ENCODE measurements at places on chromosomes 3 and 15. TPM values are rescaled to one million over a fixed set of nuclear protein-coding genes. Genes with fewer than 3 reads are reported as not detected.

DNA sequence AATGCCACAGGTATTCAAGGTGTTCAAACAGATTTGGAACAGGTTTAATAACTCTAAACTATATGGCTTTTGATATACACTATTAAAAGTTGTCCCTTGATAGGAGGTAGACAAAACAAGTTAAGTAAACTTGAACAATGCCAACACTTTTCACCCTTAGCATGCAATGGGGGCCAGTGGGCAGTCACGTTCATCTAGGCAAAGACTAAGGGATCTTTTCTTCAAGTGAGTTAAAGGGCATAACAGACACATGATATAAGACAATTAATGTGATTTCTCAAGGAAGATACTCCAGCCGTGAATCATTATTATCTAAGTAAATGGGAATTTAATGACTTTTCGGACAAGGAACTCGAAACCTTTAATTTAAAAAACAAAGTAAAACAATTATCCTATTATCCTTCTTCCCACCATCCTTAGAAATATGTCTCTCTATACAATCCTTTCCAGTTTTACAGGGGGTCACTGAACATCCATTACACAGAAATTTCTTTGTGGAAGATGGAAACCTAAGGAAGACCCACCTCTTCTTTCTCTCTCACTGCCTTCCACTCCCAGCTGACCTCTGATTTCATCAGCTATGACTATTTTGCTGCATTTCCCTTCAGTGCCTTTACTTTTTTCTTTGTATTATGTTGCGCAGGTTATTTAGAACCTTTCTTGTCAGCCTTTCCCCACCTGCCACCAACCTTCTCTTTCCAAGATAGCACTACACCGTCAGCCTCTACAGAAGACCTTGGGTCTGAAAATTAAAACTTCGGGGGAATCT, 1.5 kb downstream of the CLDN1 start:
- DNase-seq = no peak

DNA sequence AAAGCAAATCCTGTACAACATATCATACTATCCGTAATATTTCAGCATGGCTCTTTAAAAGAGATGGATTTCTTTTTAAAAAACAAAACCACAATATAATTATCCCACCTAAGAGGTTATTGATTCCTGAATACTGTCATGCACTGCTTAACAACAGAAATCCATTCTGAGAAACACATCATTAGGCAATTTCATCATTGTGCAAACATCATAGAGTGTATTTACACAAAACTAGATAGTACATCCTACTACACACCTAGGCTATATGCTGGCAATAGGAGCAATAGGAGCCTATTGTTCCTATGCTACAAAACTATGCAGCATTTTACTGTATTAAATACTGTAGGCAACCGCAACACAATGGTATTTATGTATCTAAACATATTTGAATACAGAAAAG, 242.0 kb downstream of the NEK10 start:
- no peak for DNase-seq

DNA sequence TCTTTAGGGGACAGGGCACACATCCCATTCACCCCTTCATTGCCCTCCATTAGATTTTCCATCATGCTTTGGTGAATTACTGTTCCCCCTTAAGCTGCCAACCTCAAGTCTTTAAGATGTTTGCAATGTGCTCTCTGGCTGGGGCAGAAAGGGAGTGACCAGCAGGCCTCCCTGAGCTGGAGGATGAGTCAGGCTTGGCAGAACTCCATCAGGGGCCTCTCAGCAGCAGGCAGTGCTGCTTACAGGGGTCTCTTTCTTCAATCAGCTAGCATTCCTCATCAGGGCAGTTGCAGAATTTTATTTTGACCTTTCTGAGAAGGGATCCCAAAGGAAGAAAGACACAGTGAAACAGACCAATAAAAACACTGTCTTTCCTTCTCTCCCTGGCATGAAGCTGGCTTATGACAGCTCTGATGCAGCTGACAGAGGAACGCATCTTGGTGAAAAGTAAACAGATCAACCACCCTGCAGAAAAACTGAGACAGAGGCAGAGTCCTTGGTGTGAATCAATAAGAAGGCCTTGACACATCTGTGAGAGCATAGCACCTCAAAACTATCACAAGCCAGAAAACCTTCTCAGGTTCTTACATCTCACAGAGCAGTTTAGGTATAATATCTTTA, 88.7 kb upstream of the MRPL3 start:
- peak; percentile 18 for DNase-seq

DNA sequence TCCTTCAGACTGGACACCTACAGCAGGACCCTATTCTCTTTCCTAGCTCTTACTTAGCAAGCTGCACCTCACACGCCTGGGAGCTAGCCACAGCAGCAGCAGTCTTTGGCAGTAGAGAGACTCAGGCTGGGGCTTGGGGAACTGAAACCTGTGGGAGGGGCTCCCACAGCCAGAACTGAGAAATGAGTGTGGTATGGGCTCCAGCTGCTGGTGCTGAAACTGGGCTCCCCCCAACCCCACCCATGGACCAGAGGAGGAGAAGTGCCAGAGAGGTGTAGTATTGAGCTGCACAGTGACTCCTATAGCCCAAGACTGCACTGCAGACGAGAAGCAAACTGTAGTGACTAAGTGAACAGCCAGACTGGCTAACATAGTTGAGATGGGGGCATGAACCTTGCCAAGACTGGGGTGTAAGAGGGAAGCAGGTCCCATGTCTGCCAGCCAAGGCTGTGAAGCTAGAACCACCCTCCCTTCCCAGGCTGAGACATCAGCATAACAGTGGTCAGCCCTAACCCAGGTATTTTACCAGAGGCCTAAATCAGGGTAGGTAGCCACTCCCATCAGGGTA, 62.5 kb downstream of the MYO5A start:
- DNase-seq = peak; percentile 23

DNA sequence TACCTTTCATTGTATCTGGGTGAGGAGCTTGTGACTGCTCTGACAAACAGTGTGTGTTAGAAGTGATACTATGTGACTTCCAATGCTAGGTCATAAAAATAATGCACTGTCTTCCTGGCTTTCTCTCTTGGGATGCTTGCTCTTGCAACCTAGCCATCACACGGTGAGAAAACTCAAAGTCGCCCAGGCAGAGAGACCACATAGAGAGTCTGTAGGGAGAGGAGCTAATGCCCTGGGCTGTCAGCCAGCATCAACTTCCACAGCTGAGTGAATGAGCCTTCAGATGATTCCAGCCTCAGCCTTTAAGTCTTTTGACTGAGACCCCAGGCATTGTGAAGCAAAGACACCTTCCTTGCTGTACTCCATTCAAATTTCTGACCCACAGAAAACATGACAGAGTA, 220.6 kb upstream of the SGO1 start:
- no peak for DNase-seq

GRCh38 chr15:62505762-62506161, 340.7 kb upstream of the C2CD4B start:
- peak; percentile 71 for DNase-seq

DNA sequence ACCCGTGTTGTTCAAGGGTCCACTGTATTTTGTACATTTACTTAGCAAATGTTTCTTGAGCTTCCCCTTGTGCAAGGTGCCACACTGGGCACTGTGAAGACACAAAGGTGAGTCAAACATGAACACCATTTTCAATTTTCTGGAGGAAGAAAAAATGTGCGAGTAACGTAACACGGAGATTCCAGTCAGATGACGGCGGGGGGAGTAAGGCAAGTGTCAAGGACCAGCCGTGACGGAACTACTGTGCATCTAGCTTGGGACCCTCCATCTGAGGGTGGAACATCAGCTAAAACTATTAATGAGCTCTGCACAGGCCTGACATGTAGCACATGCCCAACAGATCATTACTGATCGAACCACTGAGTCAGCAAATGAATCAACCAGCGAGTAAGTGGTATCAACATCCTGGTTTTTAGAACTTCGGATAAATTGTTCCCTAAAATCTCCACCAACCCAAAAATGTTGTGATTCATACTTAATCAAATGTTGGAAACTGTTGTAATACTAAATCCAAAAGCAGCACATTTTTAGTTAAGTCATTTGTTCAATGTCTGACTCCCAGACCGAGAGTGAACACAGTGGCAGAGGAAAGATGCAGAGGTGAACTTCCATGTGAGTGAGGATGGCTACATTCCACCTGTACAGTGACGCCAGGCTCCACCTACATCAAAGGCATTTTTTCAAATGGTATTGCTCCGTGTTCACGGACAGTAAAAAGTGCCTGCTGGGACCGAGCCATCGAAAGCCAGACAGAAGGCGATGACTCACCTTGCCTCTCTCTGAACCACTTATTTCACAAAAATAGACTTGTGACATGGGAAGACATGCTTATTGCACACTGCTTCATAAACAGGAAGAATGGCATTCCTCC, 172.2 kb downstream of the ATP10A start:
- no peak for DNase-seq

DNA sequence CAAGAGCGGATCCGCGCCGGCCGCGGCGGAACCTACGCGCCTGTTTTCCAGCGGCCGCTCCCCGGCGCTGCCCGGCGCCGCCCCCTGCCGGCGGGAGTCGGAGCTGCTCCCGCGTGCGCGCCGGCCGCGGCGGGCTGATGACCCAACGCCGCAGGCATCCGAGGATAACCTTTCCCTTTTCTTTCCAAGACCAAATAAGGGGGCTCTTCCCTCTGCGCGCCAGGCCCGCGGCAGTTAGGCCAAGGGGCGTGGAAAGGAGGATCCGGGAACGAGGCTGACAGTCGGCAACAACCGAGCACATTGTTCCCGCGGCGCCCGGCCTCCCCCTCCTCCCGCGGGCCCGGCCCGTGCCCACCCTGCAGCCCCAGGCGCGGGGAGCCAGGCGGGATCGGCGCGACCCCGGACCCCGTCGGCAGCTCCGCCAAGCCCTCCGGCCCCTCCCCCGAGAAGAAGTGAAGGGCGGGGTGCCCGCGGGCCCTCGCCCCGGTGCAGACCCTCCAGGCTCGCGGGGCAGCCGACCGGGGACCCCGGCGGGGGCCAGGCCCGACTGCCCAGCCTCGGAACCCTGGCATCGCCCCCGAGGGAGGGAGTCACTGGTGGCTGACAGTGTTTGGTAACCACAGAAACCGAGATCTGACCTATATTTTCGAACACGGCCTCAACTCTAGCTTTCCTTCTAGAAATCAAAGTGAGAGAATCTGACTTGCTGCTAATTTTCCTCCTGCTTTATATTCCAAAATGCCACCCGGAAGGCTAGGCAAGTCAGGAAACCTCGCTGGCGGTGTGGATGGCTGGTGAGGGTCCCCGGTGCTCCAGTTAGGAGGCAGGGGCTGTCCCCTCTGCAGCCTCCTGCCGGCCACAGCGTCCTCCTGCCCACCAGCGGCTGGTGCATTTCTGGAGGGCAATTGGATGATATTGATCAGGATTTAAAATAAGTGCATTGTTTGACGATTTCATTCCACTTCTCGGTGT, 45.6 kb upstream of the SYNM start:
- peak; percentile 88 for DNase-seq

- DNase-seq = no peak
Observed at GRCh38 chr15:73357999-73358665, 10.6 kb downstream of the HCN4 start.

DNA sequence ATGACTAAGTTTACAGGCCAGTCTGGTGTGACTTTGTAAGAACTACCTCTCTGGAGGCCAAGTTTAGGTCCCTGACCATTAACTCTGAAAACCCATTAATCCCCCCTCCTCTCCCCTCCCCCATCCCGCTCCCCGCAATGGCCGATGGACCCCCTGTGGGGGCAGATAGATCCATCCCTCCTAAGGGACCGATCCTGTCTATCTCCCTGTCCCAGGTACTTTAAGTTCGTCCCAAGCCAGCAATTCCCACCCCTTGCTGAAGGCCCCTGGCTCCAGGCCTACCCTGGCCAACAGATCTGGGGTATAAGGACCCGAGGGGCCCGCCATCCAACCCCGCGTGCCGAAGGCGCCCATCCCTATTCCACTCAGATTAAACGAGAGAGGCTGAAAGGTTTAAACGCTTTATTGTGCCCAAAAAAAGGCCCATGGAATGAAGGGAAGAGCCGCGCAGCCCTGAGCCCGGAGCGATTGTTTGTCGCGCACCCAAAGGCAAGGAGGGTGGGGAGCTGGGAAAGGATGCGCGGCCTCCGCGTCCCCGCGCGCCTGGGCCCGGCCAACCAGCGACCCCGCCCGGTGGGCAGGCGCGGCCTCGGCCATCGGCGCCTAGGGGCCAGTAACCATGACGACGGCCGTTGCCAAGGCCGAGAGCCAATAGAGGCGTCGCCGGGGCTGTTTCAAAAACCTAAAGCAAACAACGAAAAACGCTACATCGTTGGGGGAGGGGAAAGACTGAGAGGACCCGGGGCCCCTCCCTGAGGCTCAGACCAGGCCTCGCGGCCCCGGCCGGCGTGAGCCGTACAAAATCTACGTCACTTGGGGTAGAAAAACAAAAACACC, 35.9 kb downstream of the HMCES start:
- peak; percentile 95 for DNase-seq

UQCRC1 gene
- polyA plus RNA-seq = 156 TPM

SLC6A20 gene
- polyA plus RNA-seq = 0.17 TPM

Measured in muscle of arm (tissue), 14 donors.